ENCODE measurements at places on chromosomes 12 and 14.

- DNase-seq, result no peak
Measured at GRCh38 chr12:7282844-7283243, 21.0 kb upstream of the ACSM4 start.

- DNase-seq, result peak; percentile 47
Measured at GRCh38 chr14:95189367-95190132, 32.2 kb upstream of the DICER1 start.

GRCh38 chr12:64691795-64692583, 67.2 kb downstream of the GNS start:
- DNase-seq, result no peak

GRCh38 chr14:93163564-93163963, 21.1 kb downstream of the MOAP1 start:
- no peak for DNase-seq

DNA sequence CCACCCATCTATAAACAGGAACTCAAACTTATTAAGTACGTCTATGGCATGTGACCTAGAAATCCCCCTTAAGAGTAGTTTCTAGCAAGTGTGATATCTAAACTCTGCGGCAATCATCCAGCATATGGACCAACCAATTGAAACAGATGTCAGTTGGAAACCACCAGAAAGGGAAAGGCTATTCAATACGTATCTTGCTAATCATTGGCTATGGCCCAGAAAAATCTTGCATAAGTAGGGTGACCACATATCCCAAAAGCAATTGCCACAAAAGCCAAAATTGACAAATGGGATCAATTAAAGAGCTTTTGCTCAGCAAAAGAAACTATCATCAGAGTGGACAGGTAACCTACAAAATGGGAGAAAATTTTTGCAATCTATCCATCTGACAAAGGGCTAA, 24.2 kb downstream of the SYNJ2BP start:
- DNase-seq, result no peak

- no peak for DNase-seq
Measured at GRCh38 chr12:6143303-6143675, 18.8 kb upstream of the VWF start.

DNA sequence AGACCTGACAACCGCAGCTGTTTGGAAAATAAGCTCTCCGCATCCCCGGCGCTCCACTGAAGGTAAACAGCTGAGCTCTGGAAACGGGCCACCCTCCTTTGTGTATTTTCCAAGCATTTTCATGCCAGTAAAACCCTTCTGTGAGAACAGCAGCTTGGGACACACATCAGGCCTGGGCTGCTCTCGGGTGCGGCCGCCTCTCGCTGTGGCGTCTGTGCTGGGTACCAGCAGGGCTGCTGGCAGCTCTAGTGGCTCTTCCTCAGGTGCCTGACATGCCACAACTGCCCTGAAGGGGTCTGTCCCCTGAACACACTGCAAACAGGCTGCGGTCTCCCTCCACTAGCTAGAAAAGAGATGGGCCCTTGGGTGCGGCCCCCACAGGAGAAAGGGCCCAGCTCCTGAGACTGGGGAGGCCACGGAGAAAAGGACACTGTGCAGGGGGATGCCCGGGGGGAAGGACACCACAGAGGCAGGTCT, 96.3 kb downstream of the ITPK1 start:
- no peak for DNase-seq

- DNase-seq, result no peak
Measured at GRCh38 chr12:10121278-10121677, 8.7 kb downstream of the CLEC7A start.

DNA sequence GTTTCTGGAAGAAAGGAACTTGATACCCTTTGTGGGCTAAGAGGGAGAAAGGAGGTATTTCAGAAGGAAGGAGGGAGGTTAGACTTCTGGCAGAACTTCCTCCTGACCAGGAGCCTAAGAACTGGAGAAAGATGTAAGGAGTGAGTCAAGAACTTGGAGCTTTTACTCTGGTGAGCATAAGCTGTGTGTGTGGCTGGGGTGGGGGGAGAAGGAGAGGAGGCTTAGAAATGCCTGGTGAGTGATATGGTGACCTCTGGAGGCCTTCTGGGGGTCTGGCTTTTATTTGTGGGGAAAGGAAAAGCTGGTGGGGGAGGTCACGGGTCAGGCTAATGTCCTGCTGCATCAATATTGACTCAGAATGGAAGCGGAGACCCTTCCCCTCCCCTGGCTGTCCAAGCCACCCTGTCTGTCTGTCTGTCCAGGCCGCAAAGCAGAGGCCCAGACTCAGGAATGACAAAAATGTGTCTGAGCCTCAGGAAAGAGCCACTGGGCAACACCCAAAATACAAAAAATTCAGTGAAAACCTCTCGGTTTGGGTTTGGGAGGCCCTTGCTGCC, 4.8 kb downstream of the LRP1 start:
- DNase-seq, result peak; percentile 85

DNA sequence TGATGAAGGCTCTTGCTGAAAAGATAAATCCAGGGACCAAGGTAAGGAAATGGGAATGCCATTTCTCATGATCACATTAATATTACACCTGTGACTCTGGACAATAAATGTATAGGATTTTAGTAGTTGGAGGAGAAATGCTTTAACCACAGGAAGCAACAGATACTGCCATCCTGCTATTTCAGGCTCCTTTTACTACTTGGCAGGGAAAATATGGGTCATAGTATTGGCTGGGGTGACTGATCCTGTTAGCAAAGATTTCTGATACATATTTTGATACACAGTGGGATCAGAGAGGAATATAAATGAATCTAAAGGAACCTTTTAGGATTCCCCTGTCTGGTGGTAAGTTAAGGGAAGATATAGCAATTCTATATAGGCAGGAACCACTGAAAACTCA, 115.0 kb downstream of the IGF1 start:
- no peak for DNase-seq

GRCh38 chr12:27534060-27534764, 10.2 kb downstream of the PPFIBP1 start:
- DNase-seq, result no peak

DNA sequence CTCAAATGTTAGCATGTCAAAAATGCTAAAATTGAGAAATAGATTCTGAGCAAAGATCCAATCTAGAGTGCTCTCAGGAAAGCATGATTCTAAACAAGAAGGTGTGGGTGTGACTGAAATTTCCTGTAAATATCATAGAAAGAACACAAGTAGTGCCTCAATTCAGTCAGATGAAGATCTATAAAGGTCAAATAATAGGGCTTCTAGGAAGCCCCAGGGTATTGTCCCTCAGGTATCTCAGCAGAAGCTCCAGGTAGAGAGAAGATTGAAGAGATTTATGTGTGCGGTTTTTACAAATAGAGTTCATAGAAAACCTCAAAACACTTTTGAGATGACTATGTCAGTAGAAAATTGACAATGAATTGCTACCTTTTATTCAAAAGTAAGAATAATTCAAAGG, 13.0 kb downstream of the KLRD1 start:
- no peak for DNase-seq

GRCh38 chr12:28036940-28037339, 64.4 kb upstream of the PTHLH start:
- no peak for DNase-seq
